Gastrocnemius medialis (tissue), 4 donors: ENCODE measurements at places on chromosomes 3 and 15. TPM values are rescaled to one million over a fixed set of nuclear protein-coding genes. Genes with fewer than 3 reads are reported as not detected.

Gene GCNT3
- not detected for total RNA-seq

Gene GATM
- total RNA-seq, result 92.1 TPM

Gene INKA1
- total RNA-seq, result 1.1 TPM

Gene SOX2
- total RNA-seq, result 0.53 TPM

Gene CTXN2
- not detected for total RNA-seq

Gene FAM43A
- total RNA-seq, result 2.7 TPM

Gene CAMK1
- total RNA-seq, result 2.1 TPM

Gene SNX22
- 0.09 TPM for total RNA-seq

Gene STIMATE
- total RNA-seq, result 64.6 TPM

Gene SPRED1
- 4.0 TPM for total RNA-seq

Gene MCF2L2
- 0.36 TPM for total RNA-seq

Gene GATA2
- total RNA-seq, result 12.6 TPM

Gene ECE2
- not detected for total RNA-seq

Gene IL20RB
- 0.63 TPM for total RNA-seq

Gene CD200R1
- 0.40 TPM for total RNA-seq

Gene ZNF660
- 0.20 TPM for total RNA-seq

Gene CADM2
- total RNA-seq, result 9.0 TPM

Gene CPA3
- total RNA-seq, result 1.00 TPM

Gene SCN5A
- total RNA-seq, result 4.3 TPM

Gene TXNRD3
- total RNA-seq, result 5.8 TPM

Gene EPHA3
- 0.62 TPM for total RNA-seq

Gene POLR2H
- 55.2 TPM for total RNA-seq

Gene COL6A5
- not detected for total RNA-seq

Gene GOLGA6A
- total RNA-seq, result 0.83 TPM

Gene UBE2Q2
- 15.9 TPM for total RNA-seq

Gene NOX5
- not detected for total RNA-seq
